ENCODE measurements at places on chromosomes 2 and 18.

GRCh38 chr2:218387369-218388194 lies 5.5 kb downstream of the SLC11A1 start:
- DNase-seq, result no peak

DNA sequence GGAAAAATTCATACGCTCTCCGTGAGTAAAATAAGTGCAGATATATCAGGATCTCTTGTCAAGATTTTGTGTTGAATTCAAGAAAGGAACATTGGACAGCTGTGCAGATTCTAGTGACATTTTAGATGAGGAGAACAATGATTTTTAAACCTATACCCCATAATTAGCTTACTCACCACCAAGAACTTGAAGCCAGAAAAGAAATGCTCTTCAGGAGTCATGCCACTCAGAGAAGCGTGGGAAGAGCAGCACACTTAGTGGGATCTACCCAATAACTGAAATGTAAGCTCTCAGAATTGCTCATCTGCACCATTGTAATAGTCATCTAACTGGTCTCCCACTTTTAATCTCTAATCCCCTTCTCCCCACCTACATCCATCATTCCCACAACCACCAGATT lies 9.2 kb upstream of the ERMN start:
- no peak for DNase-seq

DNA sequence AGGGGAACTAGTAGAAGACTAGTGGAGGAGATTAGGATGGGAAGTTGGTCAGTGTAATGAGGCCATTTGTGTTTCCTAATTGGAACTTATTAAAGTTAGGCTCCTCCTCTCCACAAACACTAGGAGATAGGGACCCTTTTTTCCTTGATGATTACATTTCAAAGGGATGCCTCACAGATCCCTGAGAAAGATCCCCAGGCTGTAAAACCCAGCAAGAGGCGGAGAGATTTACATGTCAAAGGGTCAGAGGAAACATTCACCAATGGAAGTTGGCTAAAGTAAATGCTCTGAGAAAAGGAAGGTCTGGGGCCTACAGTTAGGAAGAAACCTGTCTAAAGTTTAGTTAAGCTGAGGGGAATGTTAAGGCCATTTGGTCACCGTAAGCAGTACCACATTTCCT lies 1.4 kb upstream of the CCDC85A start:
- no peak for DNase-seq

DNA sequence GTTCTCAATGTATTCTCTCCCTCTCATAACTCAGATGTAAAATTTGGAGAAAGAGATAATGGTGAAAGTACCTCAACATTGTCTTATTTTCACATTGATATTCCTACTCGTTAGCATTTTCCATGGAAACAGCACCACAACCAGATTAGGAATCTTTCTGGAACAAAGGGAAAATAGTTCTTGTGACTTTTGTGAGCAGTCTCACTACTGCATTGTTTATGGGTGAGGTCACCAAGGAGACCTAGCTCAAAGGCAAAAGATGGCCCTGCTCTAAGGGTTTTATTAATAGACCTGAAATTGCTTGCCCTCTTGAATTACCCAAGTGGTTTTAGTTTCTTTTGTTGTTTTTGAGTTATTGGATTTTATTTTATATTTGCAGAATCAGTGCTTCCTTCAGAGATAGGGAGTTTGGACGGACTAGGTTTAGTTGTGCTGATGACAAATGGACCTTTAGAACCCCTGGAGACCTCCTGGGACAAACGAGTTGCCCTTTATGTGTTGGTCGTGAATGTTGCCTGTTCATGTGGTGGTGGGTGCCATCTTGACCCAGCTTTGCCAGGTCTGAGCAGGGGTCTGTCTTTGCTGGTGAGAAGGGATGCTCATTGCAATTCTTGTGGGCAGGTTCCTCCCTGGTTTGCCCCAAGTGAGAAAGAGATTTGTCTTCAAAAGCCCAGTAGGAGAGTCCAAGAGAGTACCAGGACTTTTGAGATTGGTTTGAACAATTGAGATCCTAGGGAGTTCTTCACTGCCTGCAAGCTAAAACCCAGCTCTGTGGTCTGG lies 58.1 kb downstream of the INPP4A start:
- no peak for DNase-seq

GRCh38 chr2:196481324-196481697 lies 158.2 kb upstream of the CCDC150 start:
- DNase-seq, result no peak

- no peak for DNase-seq
These were observed 102.5 kb upstream of the RASGRP3 start for GRCh38 chr2:33373986-33374385.

GRCh38 chr2:157872791-157873190 lies 3.3 kb downstream of the ACVR1 start:
- DNase-seq, result no peak
